CD4-positive, alpha-beta T cell treated with Interleukin-10 for 1 hour (primary cell): ENCODE measurements at places on chromosomes 1 and 21.
A peak's percentile ranks its signal among the peaks of the same experiment; 100 is the strongest.

GRCh38 chr1:12230549-12231275 is 882 bp downstream of the VPS13D start:
- DNase-seq: no peak

GRCh38 chr1:195964516-195964915 is 643.7 kb downstream of the KCNT2 start:
- DNase-seq: no peak

- DNase-seq: no peak
These were observed 27.3 kb downstream of the STPG1 start for GRCh38 chr1:24386241-24386640.

DNA sequence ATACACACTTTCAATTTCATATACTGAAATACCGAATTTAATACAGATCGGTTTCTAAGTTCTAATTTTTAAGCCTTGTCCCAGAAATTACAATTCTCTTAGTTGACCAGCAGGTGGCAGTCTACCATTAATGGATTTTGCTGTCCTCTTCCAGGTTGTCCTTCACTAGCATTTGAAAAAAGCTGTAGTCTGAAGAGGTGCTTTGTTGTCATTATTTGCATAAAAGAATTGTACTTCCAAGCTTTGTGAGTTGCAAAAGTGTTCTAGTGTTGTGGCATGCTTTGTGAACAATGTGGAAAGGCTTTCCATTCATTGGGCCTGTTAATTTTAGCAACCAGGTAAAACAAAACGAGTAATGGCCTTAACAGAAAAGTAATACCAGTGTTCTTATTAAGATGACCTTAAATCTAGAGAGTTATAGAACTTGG is 193.6 kb downstream of the RPS6KC1 start:
- DNase-seq: peak; percentile 42

DNA sequence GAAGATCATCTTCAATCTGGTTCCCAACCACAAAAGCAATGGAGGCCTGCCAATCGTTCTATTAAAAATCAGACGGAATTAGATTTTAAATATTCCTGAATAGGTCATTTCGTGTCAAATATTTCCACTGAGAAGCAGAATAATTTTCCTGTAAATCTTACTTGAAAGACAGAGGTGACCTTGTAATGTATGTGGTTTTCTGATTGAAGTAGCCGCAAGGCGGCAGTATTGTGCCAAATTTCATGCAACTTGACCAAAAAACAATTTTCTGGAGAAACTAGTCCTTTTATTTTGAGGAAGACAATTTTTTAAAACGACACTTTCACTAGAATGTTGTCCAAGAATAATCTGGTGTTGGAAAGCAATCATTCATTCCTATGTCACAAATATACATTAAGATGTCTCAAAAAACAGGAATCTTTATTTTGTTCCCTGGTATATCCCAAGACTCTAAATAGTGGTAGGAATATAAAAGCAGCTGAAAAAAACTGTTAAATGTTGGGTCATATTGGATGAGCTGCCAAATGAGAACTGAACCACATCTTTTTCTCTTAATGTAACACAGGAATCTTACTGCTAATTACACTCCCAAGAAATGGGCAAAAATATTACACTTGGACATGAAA is 33.6 kb downstream of the SPAG17 start:
- peak; percentile 4 for DNase-seq

DNA sequence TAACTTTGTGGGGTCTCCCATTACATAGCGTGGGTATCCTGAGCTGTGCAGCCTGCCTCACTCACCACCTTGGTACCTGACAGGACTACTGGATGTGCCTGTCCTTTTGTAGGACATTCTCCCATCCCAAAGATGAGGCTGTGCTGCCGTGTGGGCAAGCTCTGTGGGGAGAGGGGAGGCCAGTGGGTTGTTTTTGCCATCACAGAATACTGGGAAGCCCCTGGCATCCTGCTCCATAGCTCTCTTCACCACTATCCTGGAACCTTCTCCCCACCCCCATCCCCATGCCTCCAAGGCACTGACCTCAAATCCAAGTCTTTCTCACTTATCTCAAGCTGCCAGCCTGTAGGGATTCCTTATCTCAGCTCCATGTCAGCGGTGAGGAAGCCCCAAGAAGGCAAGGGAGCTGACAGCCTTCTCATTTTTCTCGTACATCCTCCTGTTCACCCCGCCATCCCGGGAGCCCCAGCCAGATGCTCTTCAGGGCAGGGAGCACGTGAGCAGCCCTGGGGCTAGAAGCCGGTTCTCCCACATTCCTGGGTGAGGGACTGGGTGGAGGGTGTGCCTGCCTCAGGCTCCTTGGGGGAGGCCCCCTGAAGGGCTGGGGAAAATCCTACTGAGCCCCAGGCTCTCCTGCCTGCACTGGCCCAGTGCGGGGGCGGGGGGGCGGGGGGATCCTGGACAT is 2.4 kb upstream of the ELF3 start:
- DNase-seq: no peak

- DNase-seq: no peak
These were observed 7.5 kb upstream of the LHX8 start for GRCh38 chr1:75126611-75127101.

GRCh38 chr1:55781944-55782482 is 566.8 kb upstream of the USP24 start:
- no peak for DNase-seq

DNA sequence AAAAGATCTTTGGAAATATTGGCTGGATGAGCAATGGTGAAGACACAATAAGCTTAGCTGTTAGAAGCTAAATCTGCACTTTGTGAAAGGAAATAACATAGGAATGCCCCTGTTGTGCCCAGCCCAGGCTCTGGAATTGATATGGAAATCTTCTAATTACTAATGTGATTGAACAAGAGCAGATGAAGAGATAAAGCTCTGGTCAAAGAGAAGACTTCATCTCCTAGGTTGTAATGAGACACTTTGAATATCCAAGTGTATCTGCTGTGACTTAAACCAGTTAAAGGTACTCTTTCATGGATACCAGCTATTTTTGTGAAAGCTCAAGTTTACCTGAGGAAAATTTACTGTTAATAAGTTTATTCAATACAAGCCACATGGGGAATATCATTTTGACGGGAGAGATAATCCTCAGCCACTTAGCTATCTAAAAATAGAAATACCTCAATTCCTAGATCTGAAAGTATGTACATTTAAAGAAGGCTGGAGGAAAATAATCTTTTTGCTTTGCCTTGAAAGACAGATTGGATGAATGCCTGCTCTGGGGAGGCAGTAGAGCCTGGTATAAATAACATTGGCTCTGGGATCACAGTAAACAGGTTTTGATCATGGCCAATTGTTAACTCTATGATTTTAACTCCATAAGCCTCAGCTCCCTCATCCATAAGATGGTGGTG is 494.0 kb upstream of the B3GALT2 start:
- no peak for DNase-seq

GRCh38 chr21:45972353-45972715 is 9.2 kb upstream of the COL6A1 start:
- DNase-seq: no peak

- DNase-seq: no peak
These were observed 4.9 kb downstream of the C1orf198 start for GRCh38 chr1:230863449-230863848.

DNA sequence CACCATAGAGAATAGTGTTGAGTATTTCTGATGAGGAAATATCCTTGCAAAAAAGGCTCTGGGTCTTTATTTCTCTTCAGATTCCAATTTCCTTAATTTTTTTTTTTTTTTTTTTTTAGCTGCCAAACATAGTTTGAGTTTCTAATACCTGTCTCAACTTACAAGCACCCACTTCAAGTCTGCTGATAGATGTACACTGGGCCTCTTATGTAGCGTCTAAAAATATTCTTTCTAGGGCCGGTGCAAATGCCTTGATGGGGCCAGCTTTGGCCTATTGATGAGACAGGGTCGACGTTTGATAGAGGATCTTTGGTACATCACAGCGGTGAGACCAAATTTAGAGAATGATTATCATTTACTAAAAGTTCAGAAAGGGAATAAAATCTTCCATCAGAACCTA is 626.4 kb downstream of the LMO4 start:
- DNase-seq: no peak

GRCh38 chr1:7185721-7186120 is 400.5 kb downstream of the CAMTA1 start:
- no peak for DNase-seq

GRCh38 chr1:84344286-84344685 is 42.8 kb downstream of the SAMD13 start:
- DNase-seq: no peak

DNA sequence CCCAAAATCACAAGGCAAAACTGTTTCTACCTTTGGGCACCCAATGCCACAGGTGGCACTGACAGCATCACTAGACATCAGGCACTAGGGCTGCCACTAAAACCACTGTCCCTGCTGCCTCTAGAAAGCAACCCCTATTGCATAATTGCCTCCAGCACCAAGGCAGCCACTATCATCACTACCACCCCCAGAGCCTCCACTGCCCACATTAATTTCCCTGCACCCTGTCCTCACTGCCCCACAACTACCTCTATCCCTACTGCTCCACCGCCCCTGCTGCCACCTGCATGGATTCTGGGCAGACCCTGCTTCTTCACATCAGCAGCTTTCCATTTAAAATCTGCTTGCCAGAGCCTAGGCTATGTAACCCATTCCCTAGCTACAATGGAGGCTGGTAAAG is 68.6 kb upstream of the CACHD1 start:
- no peak for DNase-seq
